GM12878 (cell line): ENCODE measurements at places on chromosomes 1 and 21. TPM values are rescaled to one million over a fixed set of nuclear protein-coding genes. Genes with fewer than 3 reads are reported as not detected.

GRCh38 chr1:180670681-180671080 is 38.9 kb downstream of the XPR1 start:
- DNase-seq = no peak

DNA sequence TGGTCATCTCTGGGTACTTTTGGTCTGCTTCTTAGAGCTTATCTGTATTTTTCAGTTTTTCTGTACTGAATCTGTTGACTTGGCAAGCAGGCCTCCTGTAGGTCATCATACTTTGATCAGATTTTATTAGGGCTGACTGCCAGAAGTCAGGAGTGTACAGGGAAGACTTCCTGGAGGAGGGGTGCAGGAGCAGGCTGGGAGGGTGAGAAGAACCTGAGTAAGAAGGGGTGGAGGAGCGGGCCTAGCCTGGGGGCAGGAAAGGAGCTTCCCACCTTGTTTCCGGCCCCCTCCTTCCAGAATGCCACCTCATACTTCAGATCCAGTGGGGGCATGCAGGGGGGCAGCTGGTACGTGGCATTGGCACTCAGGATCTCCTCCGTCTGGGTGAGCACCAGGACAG is 18.3 kb upstream of the IL22RA1 start:
- no peak for DNase-seq

DNA sequence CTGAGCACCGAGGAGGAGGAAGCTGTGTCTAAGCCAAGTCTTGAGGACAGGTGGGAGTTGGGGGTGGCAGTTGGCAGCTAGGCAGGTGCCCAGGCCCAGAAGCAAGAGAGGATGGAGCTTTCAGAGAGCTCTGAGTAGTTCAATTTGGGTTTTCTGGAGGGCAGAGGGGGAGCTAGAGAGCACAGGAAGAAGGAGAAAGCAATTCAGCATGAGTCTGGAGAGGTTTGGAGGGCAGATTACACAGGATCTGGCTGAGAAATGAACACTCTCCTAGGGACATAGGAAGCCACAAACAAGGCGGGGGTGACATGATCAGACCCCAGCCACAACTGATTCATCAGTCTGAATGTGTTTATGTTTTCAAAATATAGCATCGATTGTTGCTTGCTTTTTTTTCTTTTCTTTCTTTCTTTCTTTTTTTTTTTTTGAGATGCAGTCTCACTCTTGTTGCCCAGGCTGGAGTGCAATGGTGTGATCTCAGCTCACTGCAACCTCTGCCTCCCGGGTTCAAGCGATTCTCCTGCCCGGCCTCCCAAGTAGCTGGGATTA is 23.8 kb downstream of the PTPRF start:
- DNase-seq = no peak

- no peak for DNase-seq
Observed at GRCh38 chr1:75579046-75579445, 31.9 kb downstream of the SLC44A5 start.

- no peak for DNase-seq
Observed at GRCh38 chr1:108570128-108570527, 10.2 kb downstream of the EEIG2 start.

DNA sequence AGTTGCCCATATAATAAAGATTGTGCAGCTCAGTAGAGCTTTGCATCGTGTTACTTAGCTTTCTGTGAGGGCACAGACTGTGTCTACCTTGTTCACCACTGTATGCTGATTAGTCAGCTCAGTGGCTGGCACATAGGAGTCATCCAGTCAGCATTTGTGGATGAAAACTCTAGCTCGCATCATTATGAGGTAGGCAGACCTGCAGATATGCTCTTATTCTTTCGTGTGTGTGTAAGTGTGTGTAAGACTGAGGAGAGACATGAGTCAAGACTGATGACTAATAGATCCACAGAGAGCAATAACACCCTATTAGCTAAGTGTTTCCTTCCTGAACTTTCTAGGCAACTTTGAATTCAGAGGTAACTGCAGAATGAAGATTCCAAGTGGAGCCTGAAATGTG is 17.1 kb downstream of the TTF2 start:
- DNase-seq = no peak

DNA sequence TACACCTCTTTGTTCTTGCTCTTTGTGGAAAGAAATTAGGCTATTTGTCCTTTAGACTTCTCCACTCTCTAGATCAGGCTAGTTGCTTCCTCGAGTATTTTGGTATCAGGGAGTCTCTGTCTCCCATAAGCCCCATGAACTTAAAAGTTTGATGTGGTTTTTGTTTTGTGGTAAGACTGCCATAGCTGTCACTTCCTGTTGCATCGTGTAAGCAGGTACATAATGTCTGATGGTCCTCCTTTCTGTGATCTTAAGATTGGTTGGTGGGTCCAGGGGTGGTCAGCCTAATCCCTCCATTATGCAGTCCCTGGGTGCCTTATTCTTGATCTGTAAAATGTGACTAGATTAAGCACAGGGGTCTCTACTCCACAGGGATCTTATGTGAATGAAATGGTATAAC is 23.1 kb downstream of the CD53 start:
- no peak for DNase-seq

DNA sequence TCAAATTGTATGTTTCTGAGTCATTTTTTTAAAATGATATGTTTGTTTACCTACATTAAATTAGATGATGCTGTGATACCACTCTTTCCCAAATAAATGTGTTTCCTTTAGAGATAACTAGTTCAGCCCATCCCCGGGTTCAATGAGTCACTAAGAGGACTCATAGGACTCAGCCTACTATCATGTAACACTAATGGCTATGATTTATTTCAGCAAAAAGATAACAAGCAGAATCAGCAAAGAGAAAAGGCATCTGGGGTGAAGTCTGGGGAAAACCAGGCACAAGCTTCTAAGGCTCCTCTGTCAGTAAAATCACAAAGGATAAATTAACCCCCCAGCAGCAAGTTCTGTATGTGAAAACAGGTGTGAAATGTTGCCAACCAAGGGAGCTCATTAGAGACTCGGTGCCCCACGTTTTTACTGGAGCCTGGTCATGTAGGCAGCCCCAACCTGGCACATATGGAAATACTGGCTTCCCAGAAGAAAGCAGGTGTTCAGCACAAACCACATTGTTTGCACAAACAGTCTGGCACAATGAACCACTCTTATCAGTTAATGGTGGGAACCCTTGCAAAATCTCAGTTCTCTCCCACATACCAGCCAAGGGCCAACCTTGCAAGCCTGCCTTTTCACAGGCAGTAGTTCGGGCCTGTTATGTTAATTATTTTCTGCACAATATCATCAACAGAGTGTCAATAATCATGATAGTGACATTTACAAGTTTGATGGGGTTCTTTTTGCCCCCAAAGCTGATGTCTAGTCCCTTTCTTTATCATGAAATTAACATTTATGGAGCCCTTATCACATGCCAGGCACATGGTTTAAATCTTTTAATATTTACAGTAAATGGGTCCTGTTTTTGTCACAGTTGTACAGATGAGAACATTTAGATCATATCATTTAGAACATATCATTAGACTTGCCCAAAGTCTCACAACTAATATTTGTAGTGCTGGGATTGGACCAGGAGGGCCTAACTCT is 23.1 kb upstream of the CNN3 start:
- no peak for DNase-seq

The OR2M3 gene
- total RNA-seq = not detected in 2 replicates

The PLA2G2A gene
- total RNA-seq = 0.36 TPM in 1 of 2 replicates, not detected in the other

The SPRR2A gene
- total RNA-seq = not detected in 2 replicates
